AG20443 (cell line): ENCODE measurements at places on chromosomes 7 and 10.

DNA sequence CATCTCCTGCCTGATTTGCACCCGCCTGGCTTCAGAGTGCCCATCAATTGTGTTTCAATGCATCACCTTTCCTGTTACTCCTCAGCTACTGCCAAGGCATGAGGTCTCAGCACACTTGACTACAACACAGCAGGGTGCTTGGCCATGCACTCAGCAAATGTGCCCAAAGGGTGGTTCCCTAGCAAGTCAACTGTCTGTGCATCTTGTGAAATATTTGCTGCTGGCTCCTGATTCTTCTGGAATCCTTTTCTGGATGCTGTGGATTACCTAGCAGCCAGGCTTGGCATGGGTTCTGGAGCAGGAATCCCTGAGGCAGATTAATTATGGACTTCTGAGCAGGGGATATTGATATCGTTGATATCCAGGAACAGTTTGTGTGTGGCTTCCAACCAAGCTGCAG lies 662.6 kb upstream of the MGMT start:
- DNase-seq: no peak

- no peak for DNase-seq
These were observed 654.6 kb downstream of the TNS3 start for GRCh38 chr7:46927131-46927810.

DNA sequence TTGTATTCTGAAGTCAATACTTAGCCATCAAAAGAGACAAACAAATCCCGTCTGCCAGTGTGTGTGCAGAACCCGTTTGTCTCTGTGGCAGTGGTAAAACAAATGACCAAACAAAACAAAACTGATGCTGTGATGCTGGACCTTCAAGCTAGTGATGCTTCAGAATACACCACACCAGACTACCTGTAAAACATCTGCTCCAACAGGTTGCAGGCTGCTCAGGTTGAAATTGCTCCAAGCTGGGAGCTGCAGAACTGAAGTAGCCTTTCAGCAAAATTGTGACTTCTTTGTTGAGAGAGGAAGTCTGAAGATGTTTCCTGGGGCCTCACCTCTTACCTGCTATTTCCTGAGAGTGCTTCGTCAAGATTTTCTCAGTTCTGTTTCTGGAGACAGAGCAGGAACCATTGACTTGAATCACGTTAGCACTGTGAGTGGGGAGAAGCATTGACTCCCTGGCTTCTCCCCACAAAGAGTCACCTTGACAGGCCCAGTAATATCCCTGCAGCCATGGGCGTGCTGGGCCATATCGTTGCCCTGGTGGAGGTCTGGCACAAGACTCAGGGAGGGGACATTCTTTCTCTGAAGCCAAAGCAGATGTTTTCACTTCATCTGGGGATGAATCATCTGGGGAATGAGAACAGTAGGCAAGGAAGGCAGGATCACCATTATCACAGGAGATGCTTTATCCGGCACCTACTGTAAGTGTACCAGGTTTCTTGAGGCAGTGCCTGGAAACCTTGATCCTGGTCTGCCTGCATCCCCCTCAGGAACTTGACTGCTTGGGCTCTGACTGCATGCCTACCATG lies 80.2 kb downstream of the RBM20 start:
- DNase-seq: peak; percentile 40

DNA sequence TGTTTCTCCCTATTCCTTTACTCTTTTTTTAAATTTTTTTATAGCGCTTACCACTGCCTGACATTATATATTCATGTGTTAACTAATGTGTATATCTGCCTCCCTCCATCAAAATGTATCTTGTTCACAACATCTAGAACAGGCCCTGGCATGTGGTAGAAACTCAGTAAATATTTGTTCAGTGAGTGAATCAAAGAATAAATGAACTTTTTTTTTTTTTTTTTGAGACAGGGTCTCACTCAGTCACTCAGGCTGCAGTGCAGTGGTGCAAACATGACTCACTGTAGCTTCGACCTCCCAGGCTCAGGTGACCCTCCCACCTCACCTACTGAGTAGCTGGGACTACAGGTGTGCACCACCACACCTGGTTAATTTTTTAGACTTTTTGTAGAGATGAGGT lies 7.5 kb upstream of the CALD1 start:
- DNase-seq: no peak
